EL (cell line): ENCODE measurements at places on chromosomes 2 and 18.

- DNase-seq: no peak
Measured at GRCh38 chr18:50687491-50687890, 127.6 kb downstream of the MAPK4 start.

DNA sequence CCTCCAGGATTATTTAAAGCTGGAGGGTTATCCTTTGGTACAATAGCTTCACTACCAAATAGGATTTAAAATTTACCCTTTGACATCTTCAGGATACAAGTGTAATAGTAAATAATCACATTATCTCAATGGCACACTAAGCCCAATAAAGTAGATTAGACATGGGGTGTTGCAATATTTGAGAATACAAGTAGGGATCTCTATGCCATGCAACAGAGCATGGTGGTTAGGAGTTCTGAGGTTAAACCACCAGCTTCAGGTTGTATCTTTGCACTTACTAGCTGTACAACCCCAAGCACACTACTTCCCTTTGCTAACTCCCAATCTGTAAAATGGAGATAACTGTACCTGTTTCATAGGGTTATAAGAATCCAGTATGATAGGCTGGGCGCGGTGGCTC lies 6.2 kb downstream of the MBD2 start:
- DNase-seq: no peak

DNA sequence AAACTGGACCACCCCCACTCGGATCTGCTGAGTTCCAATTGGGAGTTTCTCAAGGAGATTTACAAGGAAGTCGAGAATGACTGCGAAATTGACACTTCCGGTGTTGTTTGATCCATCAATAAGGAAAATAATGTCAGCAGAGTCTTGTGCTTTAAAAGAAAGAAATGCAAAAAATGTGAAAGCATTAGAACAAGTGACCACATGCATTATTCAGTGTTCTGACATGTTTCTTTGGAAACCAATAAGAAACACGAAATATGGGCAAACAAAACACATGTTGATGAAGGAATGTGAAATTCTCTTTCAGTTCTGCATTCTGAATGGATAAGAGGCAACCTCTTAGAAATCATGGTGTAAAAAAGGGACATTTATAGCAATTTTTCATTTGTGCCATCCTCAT lies 25.9 kb downstream of the COL6A3 start:
- no peak for DNase-seq

- peak; percentile 38 for DNase-seq
Measured at GRCh38 chr2:178306352-178307073, 112.2 kb downstream of the OSBPL6 start.

DNA sequence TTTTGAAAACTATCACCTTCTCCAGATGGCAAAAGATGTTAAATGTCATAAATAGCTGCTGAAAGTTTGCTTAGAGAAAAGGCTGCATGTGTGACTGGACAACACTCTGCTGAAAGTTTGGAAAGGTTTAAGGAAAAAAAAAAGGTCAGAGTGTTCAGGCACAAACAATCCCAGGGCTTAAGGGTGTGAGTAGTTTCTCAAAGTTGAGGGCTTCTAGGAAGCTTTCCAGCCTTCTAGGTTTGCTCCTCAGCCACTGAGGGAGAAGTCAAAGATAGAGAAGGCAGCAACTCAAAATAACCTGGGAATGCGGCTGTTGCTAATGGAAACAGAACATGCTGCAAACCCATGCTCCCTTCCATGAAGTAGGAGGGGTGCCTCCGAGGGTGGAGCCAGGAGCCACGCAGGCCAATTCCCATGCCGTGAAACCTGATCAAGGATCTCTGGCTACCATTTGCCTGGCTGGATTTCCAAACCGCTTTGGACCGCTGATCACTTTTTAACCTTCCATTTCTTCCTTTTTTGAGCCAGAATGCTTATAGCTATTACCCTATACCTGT lies 88.0 kb downstream of the TEX51 start:
- no peak for DNase-seq

GRCh38 chr2:197071790-197072436 lies 145.4 kb upstream of the PGAP1 start:
- DNase-seq: no peak

DNA sequence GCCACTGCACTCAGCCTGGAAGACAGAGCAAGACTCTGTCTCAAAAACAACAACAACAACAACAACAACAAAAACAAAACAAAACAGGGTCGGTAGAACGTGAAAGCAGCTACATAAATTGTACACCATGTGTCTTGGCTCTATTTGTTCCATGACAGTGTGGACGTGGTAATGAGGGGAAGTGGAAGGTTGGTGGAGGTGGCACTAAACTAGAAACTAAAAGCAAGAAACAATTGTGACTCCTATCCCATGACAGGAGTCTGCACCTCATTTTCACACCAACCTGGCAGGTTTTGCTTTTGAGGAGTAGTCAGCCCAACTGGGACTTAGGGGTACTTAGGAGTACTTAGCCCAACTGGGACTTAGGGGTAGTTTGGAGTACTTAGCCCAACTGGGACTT lies 62.5 kb upstream of the MRPS9 start:
- DNase-seq: no peak

DNA sequence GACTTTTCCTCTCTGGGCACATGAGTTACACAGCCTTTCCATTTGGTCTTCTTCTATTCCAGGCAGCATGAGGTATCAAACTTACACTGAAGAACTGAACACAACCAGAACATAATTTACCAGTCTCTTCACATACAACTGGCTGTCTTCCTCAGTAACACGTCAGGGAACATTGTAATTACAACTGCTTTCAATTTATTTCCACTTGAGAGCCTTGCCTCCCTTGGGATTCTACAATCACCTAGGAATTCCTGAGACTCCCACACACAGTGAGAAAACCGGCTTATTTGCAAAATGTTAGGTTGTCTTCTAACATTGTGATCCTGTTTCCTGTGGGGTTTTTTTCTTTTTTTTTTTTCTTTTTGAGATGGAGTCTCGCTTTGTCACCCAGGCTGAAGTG lies 149.9 kb downstream of the TMX3 start:
- DNase-seq: no peak

DNA sequence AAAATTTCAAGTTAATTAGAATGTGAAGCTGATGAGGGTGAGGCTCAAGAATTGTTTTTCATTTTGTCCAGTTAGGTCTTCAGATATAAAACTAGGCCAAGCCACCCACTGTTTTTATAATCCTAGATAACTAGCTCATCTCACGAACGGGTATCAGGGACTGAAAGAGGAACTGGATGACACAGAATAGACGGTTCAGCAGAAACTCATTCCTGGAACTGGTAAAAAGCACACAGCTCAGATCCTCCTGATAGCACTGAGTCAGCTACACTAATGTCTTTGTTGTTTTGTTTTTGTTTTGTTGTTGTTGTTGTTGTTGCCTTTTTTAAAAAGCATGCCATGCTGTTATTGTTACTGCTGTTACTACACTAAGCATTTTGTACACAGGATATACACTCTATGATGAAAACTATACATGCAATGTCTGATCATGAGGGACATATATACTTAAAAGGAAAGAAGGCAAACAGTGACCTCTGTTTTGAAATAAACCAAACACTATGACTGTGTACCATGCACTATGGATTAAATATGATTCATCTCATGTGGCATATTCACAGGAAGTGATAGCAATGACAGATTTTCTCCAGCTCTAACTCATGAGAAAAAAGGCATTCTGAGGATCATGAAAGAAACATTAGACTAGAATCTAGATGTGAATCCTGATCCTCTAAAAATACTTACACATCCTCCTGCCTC lies 437.6 kb downstream of the NCKAP5 start:
- DNase-seq: peak; percentile 45

DNA sequence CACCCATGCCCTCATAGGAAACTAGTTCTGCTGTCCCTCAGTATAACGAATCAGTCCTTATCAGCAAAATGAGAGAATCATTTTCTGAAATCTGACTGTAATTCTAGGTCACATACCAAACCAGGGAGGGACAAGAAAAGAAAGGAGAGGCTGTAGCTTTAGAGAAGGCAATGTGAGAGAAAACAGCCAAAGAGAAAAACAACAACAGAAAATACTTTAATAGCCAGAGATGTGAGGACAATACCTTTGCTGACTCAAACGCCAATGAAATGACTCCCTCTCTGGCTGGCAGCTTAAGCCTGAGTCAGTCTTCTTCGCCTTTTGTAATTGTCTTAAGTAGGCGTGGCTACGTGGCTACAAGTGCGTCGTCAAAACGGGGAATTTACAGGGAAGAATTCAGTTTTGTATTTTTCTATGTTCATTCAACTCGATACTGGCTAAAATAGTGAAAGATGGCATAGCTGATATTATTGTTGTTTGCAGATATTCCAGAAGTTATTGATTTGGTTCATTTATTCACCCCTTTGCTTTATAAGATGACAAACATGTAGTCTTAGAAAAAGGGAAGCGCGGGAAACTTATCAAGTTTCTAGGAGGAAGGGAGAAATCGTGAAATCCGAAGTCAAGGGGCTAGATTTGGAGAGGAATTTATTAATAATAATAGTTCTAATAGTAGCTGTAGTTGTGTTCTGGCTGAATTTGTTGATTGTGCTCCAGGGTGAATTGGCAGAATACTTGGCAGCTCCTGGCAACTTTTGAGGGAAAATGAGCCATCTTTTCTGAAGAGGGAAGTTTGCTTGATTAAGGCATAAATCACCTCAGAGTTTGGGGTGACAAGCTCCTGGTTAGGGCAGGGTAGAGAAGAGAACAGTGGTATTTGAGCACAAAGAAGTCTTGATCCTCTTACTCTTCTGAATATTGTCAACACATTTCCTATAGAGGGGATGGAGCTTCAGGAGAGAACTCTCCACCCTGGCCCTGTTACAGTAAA lies at the start of gene IL1A:
Gene IL1A (minus strand): TSS at position 295 of the 991 bp plus-strand sequence. CDS start 723 bp downstream, outside the sequence.
- peak; percentile 71 for DNase-seq

GRCh38 chr18:7579176-7579917 lies 12.2 kb downstream of the PTPRM start:
- DNase-seq: peak; percentile 46

GRCh38 chr2:180707884-180708205 lies 272.6 kb upstream of the UBE2E3 start:
- DNase-seq: peak; percentile 86

DNA sequence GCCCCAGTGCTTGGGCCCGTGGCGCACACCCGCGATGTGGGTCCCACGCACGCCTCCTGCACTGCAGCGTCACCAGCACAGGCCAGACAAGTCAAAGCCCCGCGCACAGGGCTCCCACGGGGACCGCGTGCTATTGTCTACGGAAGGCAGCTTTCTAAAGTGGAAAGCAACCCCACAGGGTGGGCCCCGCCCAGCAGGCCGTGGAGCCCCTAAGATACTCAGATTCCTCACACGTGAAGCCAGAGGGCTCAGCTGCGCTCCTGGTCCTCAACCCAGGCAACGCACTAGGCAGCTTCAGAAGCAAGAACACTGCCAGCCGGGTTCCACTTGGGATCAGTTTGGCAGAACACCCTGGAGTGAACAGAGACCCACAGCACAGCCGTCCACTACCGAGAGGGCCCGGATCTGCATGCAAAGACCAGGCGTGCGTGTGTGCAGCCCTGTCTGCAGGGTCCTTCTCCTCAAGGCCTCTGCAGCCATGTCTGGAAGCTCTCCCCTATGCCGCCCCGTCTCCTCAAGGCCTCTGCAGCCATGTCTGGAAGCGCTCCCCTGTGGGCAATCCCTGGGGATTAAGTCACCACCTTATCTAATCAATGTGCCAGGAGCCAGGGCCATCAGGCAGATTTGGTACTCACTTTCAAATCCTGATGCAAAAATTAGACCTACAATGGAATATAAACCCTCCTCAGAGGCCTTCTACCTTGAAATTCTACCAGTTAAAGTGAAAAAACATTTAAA lies 231.3 kb downstream of the HDAC4 start:
- no peak for DNase-seq

DNA sequence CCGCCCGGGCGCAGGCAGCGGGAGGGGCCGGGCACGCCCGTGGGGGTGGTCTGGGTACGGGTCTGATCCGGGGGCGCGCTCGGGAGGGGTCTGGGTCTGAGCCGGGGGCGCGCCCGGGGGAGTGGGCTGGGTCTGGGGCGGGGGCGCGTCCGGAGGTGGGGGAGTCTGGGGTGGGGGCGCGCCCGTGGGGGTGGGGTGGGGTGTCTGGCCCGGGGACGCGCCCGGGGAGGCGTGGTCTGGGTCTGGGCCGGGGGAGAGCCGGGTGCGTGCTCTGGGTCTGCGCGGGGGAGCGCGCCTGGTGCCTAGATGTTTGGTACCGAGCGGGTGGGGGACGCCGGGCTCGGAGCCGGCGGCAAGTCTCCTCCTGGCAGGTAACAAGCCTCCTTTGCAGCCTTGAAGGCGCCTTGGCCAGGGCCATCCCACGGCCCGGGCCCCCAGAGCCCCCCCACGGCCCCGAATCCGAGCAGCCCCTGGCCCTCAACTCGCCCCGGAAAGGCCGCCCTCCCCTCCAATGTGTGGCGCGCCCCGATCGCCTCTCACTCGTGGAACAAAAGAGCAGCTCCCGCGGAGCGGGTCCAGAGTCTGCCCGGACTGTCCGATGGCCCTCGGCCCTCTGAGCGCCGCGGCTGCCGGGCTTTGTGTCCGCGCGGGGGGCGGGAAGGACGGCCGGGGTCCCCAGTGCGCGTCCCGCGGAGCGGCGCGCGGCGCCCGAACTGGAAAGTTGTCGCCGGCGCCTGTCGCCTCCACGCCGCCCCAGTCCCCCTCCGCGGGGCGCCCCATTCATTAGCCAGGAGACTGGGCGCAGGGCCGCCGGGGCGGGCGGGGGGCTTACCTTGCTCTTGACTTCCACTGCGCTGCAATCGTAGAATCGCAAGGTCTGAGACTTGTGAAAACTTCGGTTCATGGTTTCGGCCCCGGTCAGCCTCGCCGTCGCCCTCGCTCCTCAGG lies 595 bp downstream of the PARD6G start:
- DNase-seq: peak; percentile 9

DNA sequence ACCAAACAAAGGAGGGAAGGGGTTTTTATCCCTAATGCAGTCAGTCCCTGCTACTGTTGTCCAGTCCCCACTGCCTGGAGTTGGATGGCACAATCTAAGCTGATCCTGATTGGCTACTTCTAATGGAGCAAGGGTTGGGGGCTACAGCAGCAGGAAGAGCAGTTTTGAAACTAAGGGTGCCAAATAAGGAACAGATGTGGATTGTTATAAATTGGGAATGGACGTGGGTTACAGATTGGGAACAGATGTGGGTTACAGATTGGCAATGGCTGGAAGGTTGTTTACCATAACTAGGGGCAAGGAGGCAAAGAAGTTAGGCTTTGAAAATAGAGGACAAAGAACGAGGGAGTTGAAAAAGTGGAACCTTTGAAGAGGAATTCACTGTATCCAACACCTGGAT lies 16.0 kb upstream of the PROM2 start:
- DNase-seq: no peak

GRCh38 chr2:46181306-46181705 lies 115.9 kb upstream of the EPAS1 start:
- DNase-seq: no peak

- DNase-seq: no peak
Measured at GRCh38 chr2:88161446-88162244, 8.5 kb upstream of the THNSL2 start.

- no peak for DNase-seq
Measured at GRCh38 chr2:82986899-82987298, 1472.2 kb downstream of the SUCLG1 start.

- no peak for DNase-seq
Measured at GRCh38 chr2:201866643-201867473, 60.5 kb downstream of the CDK15 start.

- DNase-seq: no peak
Measured at GRCh38 chr18:13216711-13217465, 1.7 kb upstream of the LDLRAD4 start.

GRCh38 chr2:120316528-120317179 lies 29.3 kb upstream of the INHBB start:
- DNase-seq: no peak

- DNase-seq: no peak
Measured at GRCh38 chr2:151678849-151679248, 55.4 kb downstream of the NEB start.

GRCh38 chr18:35377875-35378573 lies 887 bp upstream of the ZNF396 start:
- peak; percentile 49 for DNase-seq

GRCh38 chr2:177817300-177817699 lies 255.3 kb downstream of the PDE11A start:
- DNase-seq: no peak
